Activated CD4-positive, CD25-positive, alpha-beta regulatory T cell treated with anti-CD3 and anti-CD28 coated beads, Interleukin-2, amount 50 U/mL, for 24 hours (primary cell): ENCODE measurements at places on chromosomes 5 and 9.

DNA sequence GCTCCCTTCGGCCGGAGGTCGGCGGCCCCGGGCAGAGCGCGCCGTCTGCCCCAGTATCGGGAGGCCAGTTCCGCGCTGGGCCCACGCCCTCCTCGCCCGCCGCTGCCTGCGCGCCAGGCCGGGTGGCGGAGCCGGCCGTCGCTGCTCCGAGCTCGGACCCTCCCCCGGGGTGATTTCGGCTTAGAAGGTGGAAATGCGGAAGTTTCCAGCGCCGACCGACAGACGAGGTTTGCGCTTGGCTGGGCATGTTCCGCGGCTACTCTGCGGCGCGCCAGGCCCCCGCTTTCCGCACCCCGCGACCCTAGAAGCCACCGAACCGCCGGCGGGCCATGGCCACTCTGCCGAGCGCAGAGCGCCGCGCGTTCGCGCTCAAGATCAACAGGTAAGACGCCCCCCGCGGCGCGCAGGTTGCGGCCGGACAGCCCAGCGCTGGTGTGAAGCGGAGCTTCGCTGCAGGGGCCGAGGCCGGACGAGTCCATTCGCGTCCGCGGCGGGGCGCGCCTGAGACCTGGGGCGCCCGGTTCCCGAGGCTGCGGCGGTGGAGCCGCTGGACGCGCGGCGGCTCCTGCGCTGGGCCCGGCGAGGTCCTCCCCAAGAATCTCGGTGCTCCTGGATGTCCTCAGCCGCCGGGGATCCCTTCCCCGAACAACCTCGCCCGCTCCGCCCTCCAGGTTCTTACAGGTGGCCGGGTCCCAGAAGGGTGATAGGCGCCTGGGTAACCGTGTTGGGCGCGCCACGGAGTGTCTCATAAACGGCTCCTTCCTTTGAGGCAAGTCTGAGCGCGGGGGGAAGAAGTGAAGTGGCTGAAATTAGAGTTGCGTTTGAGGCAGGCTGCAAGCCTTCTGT lies at the start of gene DOCK8:
TSS of gene DOCK8 (plus strand) at position 218 of the 846 bp plus-strand sequence. CDS start at position 330, 112 bp downstream.
- ATAC-seq: peak; percentile 77

GRCh38 chr5:50401336-50401735 lies 39.8 kb downstream of the EMB start:
- no peak for ATAC-seq

DNA sequence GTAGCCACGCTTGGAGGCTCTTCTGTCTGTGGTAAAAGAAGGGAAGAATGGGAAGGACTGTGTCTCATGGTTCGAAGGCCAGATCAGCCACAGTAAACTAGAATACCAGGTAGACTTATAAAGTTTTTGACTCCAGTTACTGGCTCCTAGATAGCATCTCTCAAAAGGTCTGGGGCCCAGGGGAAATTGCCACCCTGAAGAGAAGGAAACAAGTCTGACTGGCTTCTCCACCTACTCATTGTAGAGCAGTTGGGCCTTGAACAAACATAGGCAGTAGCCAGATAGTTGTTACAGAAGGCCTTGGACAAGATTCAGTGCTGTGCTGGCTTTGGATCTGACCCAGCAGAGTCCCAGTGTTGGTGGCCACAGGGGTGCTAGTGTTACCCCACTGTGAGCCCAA lies 890.4 kb downstream of the EFNA5 start:
- no peak for ATAC-seq

DNA sequence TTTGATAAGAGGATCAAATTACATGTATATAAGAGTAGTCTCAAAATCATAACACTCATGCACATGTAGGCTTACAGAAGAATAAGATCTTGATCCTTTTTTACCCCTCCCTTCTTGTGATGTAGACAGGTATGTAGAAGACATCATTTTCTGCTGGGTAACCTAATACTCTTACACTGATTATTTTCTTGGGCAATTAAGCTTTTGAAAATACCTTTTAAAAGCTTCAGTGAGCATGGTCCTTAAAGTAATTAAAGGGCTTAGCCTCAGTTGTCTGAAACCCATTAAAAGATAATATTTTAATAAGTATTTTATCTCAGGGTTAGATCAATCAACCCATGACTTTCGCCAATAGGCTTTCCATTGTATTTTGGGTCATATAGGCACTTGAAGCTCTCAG lies 50.6 kb downstream of the ALDH1A1 start:
- ATAC-seq: no peak

DNA sequence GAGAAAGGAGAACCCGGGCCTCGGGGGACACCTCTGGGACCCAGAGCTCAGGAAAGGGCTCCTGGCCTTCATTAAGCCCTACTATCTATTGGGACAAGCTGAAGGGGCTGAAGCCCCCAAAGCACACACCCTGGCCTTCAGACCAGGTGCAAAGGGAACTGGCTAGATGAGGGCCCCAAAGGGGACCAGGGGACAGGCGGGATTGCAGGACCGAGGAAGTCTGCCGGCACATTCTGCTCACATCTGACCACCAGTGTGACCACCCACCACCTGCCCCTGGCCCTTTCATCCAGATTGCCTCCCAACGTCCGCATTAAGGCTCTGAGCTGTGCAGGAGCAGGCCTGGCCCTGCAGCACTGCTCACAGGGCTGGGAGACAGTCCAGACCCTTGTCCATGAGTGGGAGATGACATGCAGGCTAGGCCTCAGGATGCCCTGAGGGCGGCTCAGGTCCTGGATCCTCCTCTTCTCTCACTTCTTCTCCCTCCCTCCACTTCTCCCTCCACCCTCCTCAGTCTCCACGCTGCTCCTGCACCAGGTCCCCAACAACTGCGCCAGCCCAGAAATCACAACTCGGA lies 19.2 kb downstream of the PSD2 start:
- ATAC-seq: no peak

- ATAC-seq: no peak
Measured at GRCh38 chr5:168408561-168409305, 77.5 kb upstream of the RARS1 start.

DNA sequence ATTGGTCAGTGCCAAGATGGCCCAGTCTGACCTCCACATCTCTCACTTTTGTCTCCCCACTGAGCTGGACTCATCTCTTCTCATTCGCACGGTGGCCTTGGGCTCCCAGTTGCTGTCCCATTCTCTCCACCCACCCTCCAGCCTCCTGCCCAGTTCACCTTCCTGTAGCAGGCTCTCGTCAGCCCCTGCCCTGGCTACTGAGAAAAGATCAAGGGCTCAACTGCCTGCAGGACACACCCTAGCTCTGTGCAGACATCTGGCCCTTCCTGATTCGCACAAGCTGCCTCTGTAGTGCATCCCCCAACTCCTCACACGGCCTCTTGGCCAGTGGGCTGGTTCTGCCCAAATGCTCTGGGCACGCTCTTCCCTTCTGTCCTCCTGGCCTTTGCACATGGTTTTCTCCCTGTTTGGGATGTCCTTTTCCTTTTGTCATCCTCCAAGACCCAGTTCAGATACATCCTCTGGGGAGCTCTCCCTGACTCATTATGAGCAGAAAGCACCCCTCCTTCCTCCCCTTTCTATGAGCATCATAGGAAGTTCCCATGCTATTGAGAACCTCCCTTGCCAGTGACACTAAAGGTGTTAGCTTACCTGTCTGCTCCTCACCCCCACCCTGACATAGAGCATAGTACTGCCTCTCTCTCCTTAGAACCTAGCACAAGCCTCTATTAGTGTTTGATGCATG lies 78.5 kb upstream of the TGFBR1 start:
- ATAC-seq: peak; percentile 45

DNA sequence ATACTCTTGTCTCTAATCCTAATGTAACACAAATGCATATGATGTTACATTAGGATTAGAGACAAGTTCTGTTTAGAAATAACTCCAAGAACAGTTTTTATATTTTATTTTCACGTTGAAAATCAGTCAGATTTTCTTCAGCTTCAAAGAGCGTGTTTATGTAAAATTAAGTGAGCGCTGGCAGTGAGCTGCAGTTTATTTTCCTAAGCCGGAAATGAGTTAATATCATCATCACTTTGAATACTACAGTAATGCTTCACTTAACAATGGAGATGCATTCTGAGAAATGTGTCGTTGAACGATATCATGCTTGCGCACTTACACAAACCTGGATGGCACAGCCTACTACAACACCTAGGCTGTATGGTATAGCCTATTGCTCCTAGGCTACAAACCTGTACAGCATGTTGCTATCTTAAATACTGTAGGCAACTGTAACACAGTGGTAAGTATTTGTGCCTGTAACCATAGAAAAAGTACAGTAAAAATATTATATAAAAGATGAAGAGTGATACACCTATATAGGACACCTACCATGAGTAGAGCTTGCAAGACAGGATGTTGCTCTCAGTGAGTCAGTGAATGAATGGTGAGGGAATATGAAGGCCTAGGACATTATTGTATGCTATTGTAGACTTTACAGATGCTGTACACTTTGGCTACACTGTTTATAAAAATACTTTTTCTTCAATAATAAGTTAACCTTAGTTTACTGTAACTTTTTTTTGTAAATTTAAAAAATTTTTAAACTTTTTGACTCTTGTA lies 65.9 kb upstream of the C5orf46 start:
- no peak for ATAC-seq

- no peak for ATAC-seq
Measured at GRCh38 chr5:58261605-58262004, 198.3 kb downstream of the PLK2 start.

GRCh38 chr9:106620866-106621265 lies 242.1 kb upstream of the ZNF462 start:
- ATAC-seq: no peak

- ATAC-seq: no peak
Measured at GRCh38 chr5:132433141-132433540, 57.4 kb downstream of the IRF1 start.

DNA sequence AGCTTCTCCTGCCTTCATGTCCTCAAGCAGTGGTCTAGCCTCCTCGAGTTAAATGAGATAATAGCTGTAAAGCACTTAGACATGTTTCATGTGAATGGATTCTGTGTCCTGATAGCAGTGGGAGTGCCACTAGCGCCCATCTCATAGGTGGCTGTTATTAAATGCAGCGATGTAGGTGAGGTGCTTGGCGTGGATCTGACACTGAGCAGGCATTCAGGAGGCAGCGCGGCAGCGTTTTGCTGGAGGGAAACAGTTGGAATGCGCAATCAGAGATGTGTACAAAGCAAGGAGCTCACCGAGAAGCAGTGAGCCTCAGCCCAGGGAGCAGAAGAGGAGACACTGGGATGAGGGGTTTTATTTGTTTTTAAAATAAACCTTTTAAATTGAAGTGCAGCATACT lies 106.6 kb downstream of the RGS3 start:
- no peak for ATAC-seq

DNA sequence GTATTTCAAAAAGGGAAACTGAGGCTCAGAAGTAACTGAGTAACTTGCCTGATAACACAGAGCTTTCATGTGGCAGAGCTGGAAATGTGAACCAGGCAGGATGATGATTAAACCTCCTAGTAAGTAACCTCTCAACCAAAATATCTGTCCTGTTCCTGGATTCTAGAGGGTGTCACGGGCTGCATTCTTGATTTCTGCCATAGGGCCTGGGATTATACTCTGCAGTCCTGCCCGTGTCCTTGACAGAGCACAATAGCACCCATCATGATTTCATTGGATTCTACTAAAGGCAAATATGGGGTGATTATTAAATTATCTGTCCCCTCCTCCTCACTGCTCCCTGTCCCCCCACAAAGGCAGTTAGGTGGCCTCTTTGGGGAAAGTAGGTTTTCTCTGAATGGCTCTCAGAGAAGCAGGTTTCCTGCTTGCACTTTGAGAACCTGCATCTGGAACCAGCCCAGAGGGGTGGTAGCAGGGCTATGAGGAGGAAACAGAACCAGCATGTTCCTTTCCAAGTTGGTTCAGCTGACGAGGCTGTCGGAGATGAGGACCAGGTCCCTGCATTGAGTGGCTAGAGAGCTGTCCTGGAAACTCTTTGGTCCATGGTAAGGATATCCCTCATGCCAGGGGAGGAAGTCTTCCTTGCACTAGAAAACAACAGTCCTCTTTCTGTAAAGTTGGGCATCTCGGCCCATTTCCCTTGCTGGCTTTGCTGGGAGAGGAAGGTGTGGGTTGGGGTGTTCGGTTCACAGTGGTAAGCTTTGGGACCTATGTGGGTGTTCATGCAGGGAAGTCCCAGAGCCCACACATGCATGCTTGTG lies 36.6 kb downstream of the PPARGC1B start:
- ATAC-seq: no peak

DNA sequence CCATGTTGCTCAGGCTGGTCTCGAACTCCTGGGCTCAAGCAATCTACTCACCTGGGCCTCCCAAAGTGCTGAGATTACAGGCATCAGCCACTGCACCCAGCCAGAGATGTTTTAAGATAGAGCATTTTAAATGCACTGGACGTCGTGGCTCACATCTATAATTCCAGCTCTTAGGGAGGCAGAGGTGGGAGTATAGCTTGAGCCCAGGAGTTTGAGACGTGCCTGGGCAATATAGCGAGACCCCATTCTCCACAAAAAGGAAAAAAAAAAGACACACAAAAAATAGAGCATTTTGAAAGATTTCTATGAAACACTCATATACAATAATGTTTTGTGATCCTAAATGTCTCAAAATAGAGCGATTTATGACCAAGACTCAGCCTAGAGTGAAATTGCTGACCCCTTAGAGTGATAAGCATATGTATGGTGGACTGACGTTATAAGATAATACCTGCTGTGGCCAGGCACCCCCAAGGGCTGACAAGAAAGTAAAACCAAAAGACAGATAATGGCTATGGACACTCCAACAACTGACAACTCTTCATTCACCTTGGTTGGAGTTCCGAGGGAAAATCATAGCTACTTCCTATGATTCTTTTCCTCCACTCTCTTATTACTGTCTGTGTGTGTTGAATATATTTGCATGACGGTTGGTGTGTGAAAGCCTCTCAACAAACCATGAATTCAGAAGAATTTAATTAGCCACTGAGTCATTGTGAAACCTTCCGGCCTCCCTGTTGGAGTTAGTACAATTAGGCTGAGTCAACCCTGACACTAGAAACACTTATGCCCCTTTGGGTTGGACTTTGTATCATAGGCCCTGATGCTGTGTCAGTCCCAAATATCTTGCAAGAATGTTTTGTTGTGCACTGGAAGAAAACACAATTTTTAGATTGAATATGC lies 526.5 kb upstream of the NUDT12 start:
- ATAC-seq: no peak

DNA sequence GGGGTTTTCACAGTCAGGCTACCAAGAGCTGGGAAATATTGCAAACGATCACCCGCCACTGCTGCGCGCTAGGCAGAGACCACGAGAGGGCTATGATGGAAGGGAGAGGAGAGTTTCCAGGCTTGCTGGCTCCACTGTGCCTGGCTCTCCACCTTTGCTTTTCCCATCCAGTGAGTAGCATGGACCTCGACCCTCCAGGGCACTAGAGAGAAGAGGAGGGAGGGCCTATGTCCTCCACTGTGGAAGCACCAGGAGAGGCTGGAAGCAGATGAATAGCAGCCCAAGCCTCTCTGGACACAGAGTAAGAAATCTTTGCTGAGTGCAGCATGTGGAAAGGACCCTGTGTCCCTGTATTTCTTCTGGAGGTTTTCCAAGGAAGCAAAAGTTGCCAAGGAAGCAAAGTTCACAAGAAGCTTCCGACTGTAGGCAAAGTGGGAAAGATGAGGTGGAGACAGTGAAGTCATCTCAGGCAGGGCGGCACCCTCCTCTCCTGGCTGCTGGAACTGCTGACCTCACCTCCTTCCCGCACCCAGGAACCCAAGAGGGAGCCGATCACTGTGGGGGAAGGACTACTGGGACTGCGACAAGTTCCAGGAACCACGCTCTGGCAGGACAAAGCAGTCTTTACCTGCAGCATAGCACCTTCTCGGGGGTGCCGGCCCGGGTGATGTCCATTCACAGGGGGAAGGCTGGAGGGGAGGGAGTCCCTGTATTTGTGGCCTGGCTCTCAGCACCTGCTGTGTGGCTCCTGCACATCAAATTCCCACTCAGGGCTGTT lies 79.6 kb downstream of the CSNK1A1 start:
- no peak for ATAC-seq
